ENCODE measurements at places on chromosomes 1 and 21.

GRCh38 chr1:39089931-39090521 is 63.9 kb downstream of the NDUFS5 start:
- no peak for DNase-seq

GRCh38 chr1:87131809-87132283 is 196.8 kb upstream of the LMO4 start:
- peak; percentile 76 for DNase-seq

- DNase-seq = no peak
Measured at GRCh38 chr1:223487887-223488259, 94.7 kb downstream of the CCDC185 start.

- no peak for DNase-seq
Measured at GRCh38 chr1:18803851-18804250, 55.6 kb downstream of the TAS1R2 start.

GRCh38 chr1:32380057-32380456 is 14.2 kb downstream of the BSDC1 start:
- no peak for DNase-seq

GRCh38 chr1:69230208-69230607 is 337.5 kb upstream of the LRRC7 start:
- no peak for DNase-seq

All from activated naive CD4-positive, alpha-beta T cell treated with anti-CD3 and anti-CD28 coated beads, Interleukin-2, amount 50 U/mL, for 16 hours (primary cell).